ENCODE measurements at places on chromosomes 5 and 9. TPM values are rescaled to one million over a fixed set of nuclear protein-coding genes. Genes with fewer than 3 reads are reported as not detected.

The BARHL1 gene
- total RNA-seq, result not detected

The CDH9 gene
- total RNA-seq, result not detected

The KLF4 gene
- 13.3 TPM for total RNA-seq

The LRRC26 gene
- total RNA-seq, result not detected

All from smooth muscle cell of the pulmonary artery (primary cell).